ENCODE measurements at places on chromosomes 2 and 18. TPM values are rescaled to one million over a fixed set of nuclear protein-coding genes. Genes with fewer than 3 reads are reported as not detected.

The GKN2 gene
- total RNA-seq, result not detected

The MC4R gene
- not detected for total RNA-seq

The MAP3K19 gene
- total RNA-seq, result not detected

The DYSF gene
- 12.0 TPM for total RNA-seq

The RTP5 gene
- not detected for total RNA-seq

The RND3 gene
- total RNA-seq, result 74.0 TPM

The PLEK gene
- total RNA-seq, result 18.4 TPM

The MAL gene
- total RNA-seq, result not detected

The IL36B gene
- not detected for total RNA-seq

The PARD6G gene
- total RNA-seq, result 2.6 TPM

The SESTD1 gene
- total RNA-seq, result 15.6 TPM

The DSG4 gene
- total RNA-seq, result not detected

The DNAH7 gene
- total RNA-seq, result 2.7 TPM

The ZNF516 gene
- 31.5 TPM for total RNA-seq

The CAPN14 gene
- 0.10 TPM for total RNA-seq

The ANKRD29 gene
- total RNA-seq, result 10.4 TPM

The DES gene
- 13.3 TPM for total RNA-seq

The GMCL1 gene
- total RNA-seq, result 11.1 TPM

The TWSG1 gene
- total RNA-seq, result 27.7 TPM

The DIPK1C gene
- total RNA-seq, result not detected

The TIGD1 gene
- 2.2 TPM for total RNA-seq

The KCMF1 gene
- total RNA-seq, result 22.6 TPM

The MYO3B gene
- total RNA-seq, result not detected

The TSGA10 gene
- total RNA-seq, result 5.8 TPM

The SPC25 gene
- 1.7 TPM for total RNA-seq

The TNS1 gene
- 242 TPM for total RNA-seq

The FARP2 gene
- total RNA-seq, result 36.4 TPM

The ANKRD30B gene
- 9.7 TPM for total RNA-seq

The EPB41L3 gene
- 146 TPM for total RNA-seq

The BARD1 gene
- total RNA-seq, result 2.6 TPM

The TRIM43B gene
- not detected for total RNA-seq

The IL18RAP gene
- total RNA-seq, result 0.41 TPM

The C2orf80 gene
- not detected for total RNA-seq

The LRP2 gene
- total RNA-seq, result not detected

The LOXHD1 gene
- total RNA-seq, result not detected

The TFCP2L1 gene
- 0.78 TPM for total RNA-seq

The MYOM1 gene
- total RNA-seq, result 3.3 TPM
